ENCODE measurements at places on chromosomes 5 and 9.

DNA sequence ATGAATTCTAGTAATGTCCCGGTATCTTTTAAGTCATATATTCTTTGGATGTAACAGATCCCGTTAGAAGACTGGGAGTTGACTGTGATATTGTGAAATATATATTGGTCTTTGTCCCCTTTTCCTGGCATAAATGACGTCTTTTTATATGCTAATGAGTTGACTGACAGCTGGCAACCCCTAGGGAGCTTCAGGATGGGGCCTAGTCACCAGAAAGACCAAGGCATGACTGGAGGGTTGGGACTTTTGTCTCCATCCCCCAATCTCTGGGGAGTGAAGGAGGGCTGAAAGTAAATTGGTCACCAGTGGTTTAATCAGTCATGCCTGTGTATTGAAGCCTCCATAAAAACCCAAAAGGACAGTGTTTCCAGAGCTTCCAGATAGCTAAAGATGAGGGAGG lies 241.6 kb downstream of the PJA2 start:
- DNase-seq: no peak

DNA sequence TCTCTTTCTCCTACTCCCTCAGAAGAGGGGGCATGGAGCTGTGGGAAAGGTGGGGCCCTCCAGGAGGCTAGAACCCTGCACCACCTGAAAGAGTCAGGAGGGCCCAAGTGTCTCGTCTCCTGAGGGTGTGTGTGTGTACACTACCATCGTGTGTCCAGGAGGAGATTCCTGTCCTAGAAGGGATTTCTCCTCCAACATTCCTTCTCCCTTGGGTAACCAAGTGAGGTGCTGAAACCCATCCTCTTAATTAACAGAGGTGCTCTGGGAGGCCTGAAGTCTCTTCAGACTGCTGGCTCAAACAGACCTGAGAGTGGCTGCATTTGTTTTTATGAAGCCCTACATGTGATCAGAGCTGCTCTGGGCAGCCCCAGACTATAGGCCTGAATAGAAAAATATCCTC lies 61.1 kb upstream of the FAM169A start:
- no peak for DNase-seq

DNA sequence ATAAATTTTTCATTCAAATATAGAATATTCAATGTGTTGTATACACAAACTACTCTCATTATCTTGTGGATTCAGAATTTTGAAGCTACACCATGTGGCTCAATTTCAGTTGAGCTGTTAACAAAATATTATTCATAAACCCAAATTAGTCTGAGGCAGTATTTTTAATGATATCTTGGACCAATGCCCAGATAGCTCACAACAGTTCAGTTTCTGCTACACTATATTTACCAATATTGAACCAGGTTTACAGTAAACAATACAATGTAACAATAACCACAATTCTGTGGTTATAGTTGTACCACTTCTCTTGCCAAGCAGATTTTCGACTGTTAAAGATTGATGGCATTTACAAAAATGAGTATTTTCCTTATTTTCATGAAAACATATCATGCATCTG lies 99.9 kb downstream of the SSBP2 start:
- DNase-seq: no peak

- no peak for DNase-seq
Observed at GRCh38 chr9:19510907-19511306, 102.1 kb downstream of the ACER2 start.

DNA sequence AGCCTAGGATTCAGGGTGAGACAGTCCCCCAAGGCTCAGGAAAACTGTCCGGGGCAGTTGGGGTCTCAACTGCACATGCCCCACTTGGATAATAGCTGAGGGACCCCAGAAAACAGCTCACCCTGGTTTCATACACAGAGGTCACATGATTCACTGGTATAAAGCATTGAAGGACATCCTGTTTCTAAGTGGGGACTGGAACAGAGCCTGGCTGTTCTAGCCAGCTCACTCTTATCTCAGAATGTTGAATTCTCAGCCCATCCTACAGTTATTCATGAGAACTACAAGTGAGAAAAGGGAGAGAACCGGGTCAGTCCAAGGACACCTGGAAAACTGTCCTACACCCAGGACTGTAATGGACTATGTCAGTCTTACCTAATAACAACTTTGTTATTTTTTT lies 170.9 kb downstream of the FGF1 start:
- no peak for DNase-seq

- peak; percentile 40 for DNase-seq
Observed at GRCh38 chr9:136103651-136104487, 8.8 kb upstream of the NACC2 start.

DNA sequence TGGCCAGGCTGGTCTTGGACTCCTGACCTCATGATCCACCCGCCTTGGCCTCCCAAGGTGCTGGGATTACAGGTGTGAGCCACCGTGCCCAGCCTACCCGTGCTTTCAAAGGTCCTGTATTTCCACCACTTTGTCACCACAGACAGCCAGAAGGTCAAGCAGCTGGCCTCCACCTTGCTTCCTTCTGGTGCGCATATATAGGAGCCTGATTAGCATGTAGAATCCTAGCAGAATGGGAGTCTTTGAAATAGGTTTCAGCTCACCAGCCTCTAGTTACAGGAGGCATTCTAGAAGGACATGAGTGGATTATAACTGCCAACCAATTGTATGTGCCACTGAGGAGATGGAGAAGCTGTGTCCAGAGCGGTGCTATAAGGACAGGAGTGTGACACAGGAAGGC lies 18.9 kb downstream of the POLR1E start:
- no peak for DNase-seq

DNA sequence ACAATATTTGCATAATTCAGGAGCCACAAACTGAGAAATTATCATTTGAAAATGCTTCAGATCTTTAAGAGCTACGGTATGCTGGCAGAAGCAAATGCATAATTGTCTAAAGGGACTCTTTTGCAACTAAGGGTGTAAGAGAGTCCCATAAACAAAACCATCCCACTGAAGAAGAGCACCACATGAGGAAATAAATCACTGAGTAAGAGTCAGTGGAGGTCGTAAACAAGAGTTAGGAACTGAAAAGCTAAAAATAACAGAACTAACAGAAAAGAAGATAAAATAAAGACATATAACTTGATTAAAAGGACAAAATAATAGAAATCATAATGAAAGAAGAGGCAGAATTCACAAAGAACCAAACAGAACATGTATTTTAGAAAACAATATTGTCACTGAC lies 3.5 kb upstream of the SMC2 start:
- no peak for DNase-seq

DNA sequence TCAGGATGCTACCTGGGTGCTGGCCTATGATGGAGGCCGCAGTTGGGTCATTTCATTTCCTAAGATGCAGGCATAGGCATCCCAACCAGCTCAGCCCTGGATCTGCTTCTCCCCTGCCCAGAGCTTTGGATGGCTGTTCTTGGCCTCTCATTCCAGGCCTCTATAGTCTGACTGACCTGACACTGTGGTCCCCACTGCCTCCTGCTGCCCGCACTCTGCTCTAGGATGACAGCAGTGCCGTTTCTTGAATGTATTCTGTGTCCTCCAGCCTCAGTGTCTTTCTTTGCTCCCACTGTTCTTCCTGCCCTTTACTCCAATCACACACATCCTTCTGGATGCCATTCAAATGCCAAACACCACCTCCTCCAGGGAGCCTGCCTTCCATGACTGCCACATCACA lies 235.7 kb downstream of the HSPA4 start:
- no peak for DNase-seq

All from NCI-H187 treated with DMSO at 0.1 percent for 48 hours (cell line).